ENCODE measurements at places on chromosomes 3 and 15.

GRCh38 chr15:35379972-35380371 is 166.0 kb downstream of the DPH6 start:
- DNase-seq = no peak

GRCh38 chr3:36480911-36481648 is 100.8 kb downstream of the STAC start:
- DNase-seq = no peak

- no peak for DNase-seq
Measured at GRCh38 chr3:127546970-127547733, 43.4 kb downstream of the TPRA1 start.

- DNase-seq = no peak
Measured at GRCh38 chr3:114221165-114221880, 16.1 kb downstream of the ZNF80 start.

- no peak for DNase-seq
Measured at GRCh38 chr3:12060139-12060845, 56.1 kb downstream of the SYN2 start.
